A549 treated with Mapracorat at 1 μM for 4 hours (cell line): ENCODE measurements at places on chromosomes 7 and 10. TPM values are rescaled to one million over a fixed set of nuclear protein-coding genes. Genes with fewer than 3 reads are reported as not detected.

The NUTM2D gene
- 1.00 to 1.6 TPM (median 1.3 TPM) in 5 replicates for total RNA-seq

The CALCR gene
- not detected in 5 replicates for total RNA-seq

The C7orf33 gene
- not detected in 5 replicates for total RNA-seq

The SPDYE1 gene
- not detected in 5 replicates for total RNA-seq
